ENCODE measurements at places on chromosomes 5 and 9.

DNA sequence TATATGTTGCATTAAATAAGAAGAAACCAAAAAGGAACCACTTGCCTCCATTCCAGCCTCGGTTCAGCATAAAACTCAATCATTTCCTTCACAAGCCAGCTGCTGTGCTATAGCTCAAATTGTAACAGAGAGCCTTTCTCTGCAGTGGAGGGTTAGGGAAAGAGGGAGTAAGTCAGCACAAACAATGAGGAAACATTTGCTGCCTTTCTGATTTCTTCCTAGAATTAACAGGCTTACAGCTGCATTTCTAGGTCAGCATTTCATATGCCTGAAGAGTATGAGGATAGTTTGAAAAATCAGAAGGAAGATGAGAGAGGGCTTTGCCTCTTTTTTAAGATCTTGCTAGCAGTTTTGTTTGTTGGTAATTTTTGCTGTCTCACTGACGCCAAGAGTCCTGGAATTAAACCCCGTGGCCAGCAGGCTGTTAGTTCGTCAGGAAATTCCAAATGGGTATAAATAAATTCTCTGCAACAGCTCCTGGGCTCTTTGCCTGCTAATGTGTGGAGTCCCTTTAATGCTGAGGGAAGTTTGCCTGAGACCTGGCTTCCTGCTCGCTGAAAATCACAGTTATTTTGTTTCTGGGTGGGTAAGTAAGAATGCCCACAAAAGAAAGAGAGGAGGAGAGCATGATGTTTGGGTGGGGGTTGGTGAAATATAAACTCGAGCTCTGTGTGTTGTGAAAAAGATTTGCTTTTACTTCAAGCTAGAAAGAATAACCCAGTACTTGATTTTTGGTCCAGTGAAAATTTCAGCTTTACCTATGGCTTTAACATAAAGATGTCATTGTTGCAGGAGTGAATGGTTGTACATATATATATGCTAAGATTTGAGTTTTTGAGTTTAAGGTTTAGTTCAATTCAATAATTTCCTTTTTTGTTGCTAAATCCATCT is 148.1 kb upstream of the DMRT1 start:
- H3K4me1 ChIP-seq, result no peaks in the 10 kb centered on the region
- no peak overlapping the region for H3K27ac ChIP-seq
- H3K27me3 ChIP-seq, result peaks cover 2% of the 10 kb centered on the region
- no peak for DNase-seq
- H3K4me3 ChIP-seq, result no peak overlapping the region

GRCh38 chr9:34163434-34163833 is 15.4 kb upstream of the UBAP1 start:
- no peak for DNase-seq
- no peaks in the 10 kb centered on the region for H3K27me3 ChIP-seq
- H3K4me3 ChIP-seq, result no peak overlapping the region
- no peak overlapping the region for H3K27ac ChIP-seq

DNA sequence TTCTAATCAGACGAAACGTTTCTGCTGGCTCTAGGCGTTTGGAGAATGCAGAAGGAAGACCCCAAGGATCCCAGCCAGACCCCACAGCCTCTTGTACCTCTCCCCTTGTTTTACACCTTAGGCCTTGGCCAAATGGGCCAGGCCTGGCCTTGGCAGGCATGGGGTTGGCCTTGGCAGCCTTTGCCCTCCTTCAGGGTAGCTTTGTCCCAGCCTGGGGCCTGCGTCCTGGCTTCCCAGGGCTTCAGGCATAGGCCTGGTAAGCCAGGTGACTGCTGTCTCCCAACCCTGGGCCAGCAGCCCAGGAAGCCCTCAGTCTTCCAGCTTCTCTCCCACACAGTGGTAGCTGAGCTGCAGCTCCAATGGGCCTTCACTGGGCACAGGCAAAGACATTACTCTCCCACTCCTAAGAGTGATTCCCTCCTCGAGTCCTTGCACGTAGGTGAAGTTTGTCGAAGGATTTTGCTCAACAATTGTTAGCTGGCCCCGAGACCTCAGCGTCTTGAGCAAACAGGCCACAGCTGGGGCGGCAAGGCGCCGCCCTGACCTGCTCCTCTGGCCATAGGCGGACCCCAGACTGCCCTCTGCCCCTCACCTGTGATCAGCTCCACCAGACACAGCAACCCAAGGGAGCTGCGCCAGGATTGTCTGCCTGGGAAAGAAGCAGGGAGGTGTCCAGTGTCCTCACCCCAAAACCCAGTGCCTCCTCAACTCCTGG is 1.1 kb upstream of the PITX1 start:
- peaks cover 81% of the 10 kb centered on the region for H3K27me3 ChIP-seq
- peak overlapping the region; percentile 40 for H3K4me3 ChIP-seq
- no peaks in the 10 kb centered on the region for H3K36me3 ChIP-seq
- DNase-seq, result no peak

GRCh38 chr9:112535811-112536210 is 49.2 kb downstream of the KIAA1958 start:
- no peaks in the 10 kb centered on the region for H3K27me3 ChIP-seq
- H3K27ac ChIP-seq, result no peak overlapping the region
- no peak overlapping the region for H3K4me3 ChIP-seq

- no peaks in the 10 kb centered on the region for H3K4me1 ChIP-seq
- H3K27me3 ChIP-seq, result no peaks in the 10 kb centered on the region
- DNase-seq, result no peak
- H3K27ac ChIP-seq, result no peak overlapping the region
Measured at GRCh38 chr5:74801941-74802340, 34.9 kb downstream of the NSA2 start.

- H3K36me3 ChIP-seq, result no peaks in the 10 kb centered on the region
- no peaks in the 10 kb centered on the region for H3K4me1 ChIP-seq
- no peak for DNase-seq
- no peaks in the 10 kb centered on the region for H3K27me3 ChIP-seq
- H3K27ac ChIP-seq, result no peak overlapping the region
Measured at GRCh38 chr5:96242571-96242970, 190.5 kb downstream of the PCSK1 start.

DNA sequence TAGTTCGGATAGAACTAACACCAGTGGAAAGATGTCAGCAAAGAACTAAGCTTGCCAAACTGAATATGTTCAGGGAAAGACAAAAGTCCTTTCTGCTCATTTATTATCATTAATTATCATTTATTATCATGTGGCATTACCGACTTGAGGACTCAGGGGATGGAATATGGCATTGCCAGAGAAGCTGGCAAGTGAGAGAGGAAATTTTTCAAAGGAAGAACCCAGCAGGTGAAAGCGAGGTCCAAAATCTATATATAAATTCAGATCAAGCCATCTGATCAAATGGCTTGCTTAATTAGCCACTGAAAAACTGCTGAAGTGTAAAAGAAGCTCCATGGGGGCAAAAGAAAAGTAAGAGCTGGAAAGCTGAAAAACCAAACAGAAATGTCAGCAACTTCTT is 1049.6 kb upstream of the SEMA6A start:
- no peaks in the 10 kb centered on the region for H3K4me1 ChIP-seq
- H3K36me3 ChIP-seq, result no peaks in the 10 kb centered on the region
- no peak overlapping the region for H3K4me3 ChIP-seq
- H3K27me3 ChIP-seq, result no peaks in the 10 kb centered on the region

- H3K4me3 ChIP-seq, result no peak overlapping the region
- H3K36me3 ChIP-seq, result no peaks in the 10 kb centered on the region
- no peaks in the 10 kb centered on the region for H3K27me3 ChIP-seq
- no peak overlapping the region for H3K27ac ChIP-seq
- peaks cover 5% of the 10 kb centered on the region for H3K4me1 ChIP-seq
Measured at GRCh38 chr5:108753331-108753730, 5.6 kb downstream of the FER start.

- no peak overlapping the region for H3K4me3 ChIP-seq
- DNase-seq, result no peak
- H3K27me3 ChIP-seq, result no peaks in the 10 kb centered on the region
- H3K36me3 ChIP-seq, result no peaks in the 10 kb centered on the region
Measured at GRCh38 chr9:92438900-92439526, 14.7 kb upstream of the OMD start.

GRCh38 chr5:72191404-72191803 is 84.1 kb downstream of the MAP1B start:
- H3K36me3 ChIP-seq, result no peaks in the 10 kb centered on the region
- H3K27ac ChIP-seq, result no peak overlapping the region

GRCh38 chr9:69471433-69471832 is 146.4 kb downstream of the ENTREP1 start:
- no peak for DNase-seq
- no peak overlapping the region for H3K4me3 ChIP-seq
- no peaks in the 10 kb centered on the region for H3K27me3 ChIP-seq
- H3K36me3 ChIP-seq, result no peaks in the 10 kb centered on the region

- peaks cover 3% of the 10 kb centered on the region for H3K36me3 ChIP-seq
- H3K27me3 ChIP-seq, result no peaks in the 10 kb centered on the region
- H3K4me3 ChIP-seq, result no peak overlapping the region
- peak; percentile 71 for DNase-seq
Measured at GRCh38 chr9:83649080-83649479, 26.1 kb downstream of the IDNK start.

GRCh38 chr9:77807846-77808750 is 160.0 kb upstream of the GNA14 start:
- no peak overlapping the region for H3K4me3 ChIP-seq
- no peaks in the 10 kb centered on the region for H3K4me1 ChIP-seq
- no peak for DNase-seq

DNA sequence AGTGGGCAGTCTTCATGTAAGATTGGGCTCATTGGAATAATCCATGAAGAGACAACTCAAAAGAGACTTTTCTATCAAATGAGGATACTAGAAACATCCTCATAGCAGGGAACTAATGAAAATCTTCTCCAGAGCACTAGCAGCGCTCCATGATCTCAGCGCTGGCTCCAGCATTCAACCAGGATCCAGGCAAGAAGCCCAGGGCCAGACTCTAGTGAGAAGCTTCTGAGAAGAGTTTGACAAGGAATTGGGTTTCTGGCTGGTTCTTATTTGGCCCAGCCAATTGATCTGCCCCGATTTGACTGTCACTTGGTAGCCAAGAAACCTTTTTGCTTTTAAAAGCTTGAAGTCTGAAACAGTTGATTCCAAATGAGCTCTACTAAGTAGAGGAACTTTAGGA is 60.1 kb downstream of the AOPEP start:
- no peak overlapping the region for H3K4me3 ChIP-seq
- no peaks in the 10 kb centered on the region for H3K4me1 ChIP-seq
- H3K36me3 ChIP-seq, result no peaks in the 10 kb centered on the region
- H3K27ac ChIP-seq, result no peak overlapping the region
- DNase-seq, result no peak

DNA sequence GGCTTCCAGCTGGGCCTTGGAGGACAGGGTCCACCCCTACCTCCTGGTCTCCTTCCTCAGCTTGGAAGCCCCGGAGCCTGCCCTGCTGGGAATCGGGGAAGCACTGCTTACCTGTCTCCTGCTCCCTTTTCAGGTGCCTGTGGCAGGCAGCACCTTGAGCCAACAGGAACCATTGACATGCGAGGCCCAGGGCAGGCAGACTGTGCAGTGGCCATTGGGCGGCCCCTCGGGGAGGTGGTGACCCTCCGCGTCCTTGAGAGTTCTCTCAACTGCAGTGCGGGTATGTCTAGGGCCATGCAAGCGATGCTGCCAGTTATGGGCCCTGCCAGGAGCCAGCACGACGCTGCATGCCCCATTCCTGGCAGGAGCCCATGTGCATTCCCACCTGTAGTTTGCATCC is 3.8 kb upstream of the CACFD1 start:
- no peak for DNase-seq
- H3K4me1 ChIP-seq, result peaks cover 19% of the 10 kb centered on the region
- H3K36me3 ChIP-seq, result no peaks in the 10 kb centered on the region
- no peak overlapping the region for H3K27ac ChIP-seq
- H3K4me3 ChIP-seq, result no peak overlapping the region

GRCh38 chr9:19119246-19119645 is 8.0 kb downstream of the PLIN2 start:
- H3K27ac ChIP-seq, result no peak overlapping the region
- no peak for DNase-seq
- H3K36me3 ChIP-seq, result no peaks in the 10 kb centered on the region
- H3K4me3 ChIP-seq, result no peak overlapping the region

DNA sequence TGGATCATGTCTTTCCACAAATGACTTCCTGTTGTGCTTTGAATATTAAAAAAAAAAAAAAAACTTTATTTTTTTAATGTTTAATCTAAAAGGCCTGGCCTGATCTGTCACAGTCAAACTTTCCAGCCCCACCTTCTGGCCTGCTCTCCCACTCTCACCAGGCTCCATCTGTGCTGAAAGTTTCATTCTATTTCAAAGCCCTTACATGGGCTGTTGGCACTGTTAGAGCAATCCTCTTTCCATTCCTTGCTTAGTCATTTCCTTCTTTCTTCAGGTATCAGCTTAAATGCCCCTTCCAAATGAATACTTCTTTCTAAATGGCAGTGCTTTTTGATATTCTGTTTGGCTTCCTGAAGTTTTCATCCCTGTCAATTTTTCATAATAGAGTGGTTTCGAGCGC is 1104.8 kb upstream of the C9orf72 start:
- H3K4me3 ChIP-seq, result no peak overlapping the region
- no peaks in the 10 kb centered on the region for H3K36me3 ChIP-seq
- no peak for DNase-seq
- no peaks in the 10 kb centered on the region for H3K4me1 ChIP-seq
- no peaks in the 10 kb centered on the region for H3K27me3 ChIP-seq
- no peak overlapping the region for H3K27ac ChIP-seq

GRCh38 chr5:169862391-169862811 is 117.9 kb downstream of the INSYN2B start:
- H3K27me3 ChIP-seq, result no peaks in the 10 kb centered on the region
- no peak overlapping the region for H3K27ac ChIP-seq
- H3K36me3 ChIP-seq, result peaks cover 27% of the 10 kb centered on the region
- H3K4me1 ChIP-seq, result no peaks in the 10 kb centered on the region

DNA sequence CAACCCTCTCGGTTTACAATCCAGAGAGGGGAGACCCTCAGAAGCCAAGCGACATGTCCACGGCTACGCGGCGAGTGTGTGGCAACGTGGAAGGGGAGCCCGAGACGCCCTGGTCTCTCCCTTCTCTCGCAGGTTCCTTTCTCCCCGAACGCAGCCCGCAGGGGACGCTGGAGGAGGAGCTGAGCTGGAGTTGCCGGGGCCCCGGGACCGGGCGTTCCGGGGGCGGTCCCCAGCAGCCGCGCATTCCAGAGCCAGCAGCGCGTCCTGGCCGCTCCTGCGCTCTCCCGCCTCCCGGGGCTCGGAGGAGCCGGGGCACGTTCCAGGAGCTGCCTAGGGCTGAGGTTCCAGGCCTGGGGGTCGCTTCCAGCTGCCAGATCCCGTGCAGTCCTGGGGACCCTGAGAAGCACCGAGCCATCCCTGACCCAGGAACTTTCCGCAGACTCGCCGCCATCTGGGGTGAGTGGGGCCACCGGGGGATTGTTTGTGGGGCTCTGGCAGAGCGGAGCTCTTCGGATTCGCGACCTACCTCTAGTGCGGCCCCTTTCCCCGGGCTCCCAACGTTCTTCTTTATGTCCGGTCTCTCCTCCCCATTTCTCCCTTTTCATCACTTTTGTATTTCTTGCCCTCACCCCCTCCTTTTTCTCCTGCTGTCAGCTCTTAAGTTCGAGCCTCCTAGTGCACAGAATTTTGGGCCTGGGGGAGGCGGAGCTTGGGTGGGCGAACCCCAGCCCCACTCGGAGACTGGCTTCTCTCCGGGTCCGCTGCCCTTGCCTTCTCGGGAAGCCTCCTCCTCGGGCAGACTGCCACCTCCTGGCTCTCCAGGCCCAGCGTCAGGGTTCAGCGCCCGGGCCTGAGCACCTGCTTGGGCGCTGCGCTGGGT is at the start of gene SMIM3:
Gene SMIM3 (plus strand): TSS at position 241 of the 880 bp plus-strand sequence. CDS start 16,684 bp downstream, outside the sequence.
- peak within 1 kb of the TSS; percentile 47 for H3K27ac ChIP-seq
- no peaks in the 10 kb centered on the region for H3K36me3 ChIP-seq
- H3K27me3 ChIP-seq, result no peaks in the 10 kb centered on the region
- H3K4me1 ChIP-seq, result peaks cover 43% of the 10 kb centered on the region

- H3K36me3 ChIP-seq, result peaks cover 13% of the 10 kb centered on the region
- H3K4me1 ChIP-seq, result peaks cover 37% of the 10 kb centered on the region
- peak overlapping the region; percentile 25 for H3K4me3 ChIP-seq
- no peaks in the 10 kb centered on the region for H3K27me3 ChIP-seq
- peak overlapping the region; percentile 89 for H3K27ac ChIP-seq
- DNase-seq, result no peak
Measured at GRCh38 chr5:132486318-132487094, 4.1 kb downstream of the IRF1 start.

Measured in T-cell (primary cell).